ENCODE measurements at places on chromosomes 11 and 22.

DNA sequence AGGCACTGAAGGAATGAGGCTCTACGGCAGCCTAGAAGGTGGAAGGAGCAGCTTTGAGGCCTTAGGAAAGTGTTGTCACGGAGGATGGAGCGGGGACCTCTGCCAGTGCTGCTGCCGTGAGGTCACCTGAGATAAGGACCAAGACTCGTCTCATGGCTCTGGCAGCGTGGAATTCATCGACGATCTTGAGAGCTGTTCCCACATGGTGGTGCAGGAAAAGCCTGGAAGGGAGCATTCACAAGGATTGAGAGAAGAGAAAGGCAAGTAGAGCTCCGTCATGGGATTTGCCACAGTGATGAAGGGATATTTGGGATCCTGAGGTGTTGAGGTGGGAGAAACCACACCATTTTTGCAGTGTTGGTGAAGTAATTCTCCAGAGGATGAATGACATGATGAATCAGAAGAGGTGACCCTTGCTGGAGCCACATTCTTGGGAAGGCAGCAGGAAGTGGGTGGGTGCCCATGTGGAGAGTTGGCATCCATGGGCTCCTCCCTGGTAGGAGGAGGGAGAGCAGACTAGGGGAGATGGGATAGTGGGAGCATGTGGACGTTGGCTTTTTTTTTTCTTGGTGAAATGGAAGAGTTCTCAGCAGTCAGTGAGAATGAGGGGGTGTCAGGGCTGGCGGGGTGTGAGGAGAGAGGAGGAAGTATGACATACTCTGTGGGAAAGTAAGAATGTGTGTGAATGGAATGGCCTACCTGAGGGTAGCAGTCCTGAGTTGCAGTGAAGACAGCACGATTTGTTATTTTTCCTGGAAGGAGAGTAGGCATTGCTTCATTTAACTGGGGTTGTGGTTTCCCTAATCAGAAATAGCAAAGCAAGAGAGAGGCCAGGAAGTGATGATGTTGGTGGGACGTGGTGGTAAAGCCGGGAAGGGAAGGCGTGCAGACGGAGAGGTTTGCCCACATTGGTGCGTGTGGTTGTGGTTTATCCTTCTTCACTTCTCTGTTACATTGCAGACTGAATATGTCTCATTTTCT lies 11.1 kb downstream of the PPP6R3 start:
- peak; percentile 85 for DNase-seq

DNA sequence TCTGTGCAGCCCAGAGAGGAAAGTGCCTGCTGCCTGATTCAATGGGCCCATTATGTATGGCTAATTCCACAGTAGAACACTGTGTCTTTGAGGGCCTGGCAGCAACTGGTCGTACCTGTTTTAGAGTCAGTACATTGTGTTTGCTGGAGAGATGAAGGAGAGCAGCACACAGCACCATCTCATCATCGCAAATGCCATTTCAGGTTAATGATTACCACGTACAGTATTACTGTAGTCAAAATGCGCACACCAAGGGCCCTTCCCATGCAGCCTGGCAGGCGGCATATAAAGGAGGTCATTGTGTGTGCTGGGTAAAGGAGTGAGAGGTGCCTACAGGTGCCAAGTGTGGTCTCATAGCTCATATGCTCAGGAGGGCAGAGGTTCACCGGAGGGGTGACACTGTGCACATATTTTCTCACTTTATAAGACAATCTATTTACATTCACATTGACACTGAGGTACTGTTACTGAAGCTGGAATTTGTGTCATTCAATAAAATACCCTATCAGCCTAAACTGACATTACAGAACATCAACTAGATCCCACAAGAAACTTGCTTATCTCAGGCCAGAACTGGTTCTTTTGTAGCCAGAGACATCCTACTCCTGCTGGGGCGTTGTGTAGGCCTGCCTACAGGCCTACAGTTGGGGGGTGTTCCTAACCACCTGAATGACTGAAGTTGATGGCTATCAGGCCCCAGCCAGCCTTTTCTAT lies 90.4 kb downstream of the APIP start:
- no peak for DNase-seq

- no peak for DNase-seq
Observed at GRCh38 chr11:75268626-75269366, 28.2 kb downstream of the TPBGL start.

- peak; percentile 82 for DNase-seq
Observed at GRCh38 chr11:33779849-33780528, 5.7 kb upstream of the FBXO3 start.

DNA sequence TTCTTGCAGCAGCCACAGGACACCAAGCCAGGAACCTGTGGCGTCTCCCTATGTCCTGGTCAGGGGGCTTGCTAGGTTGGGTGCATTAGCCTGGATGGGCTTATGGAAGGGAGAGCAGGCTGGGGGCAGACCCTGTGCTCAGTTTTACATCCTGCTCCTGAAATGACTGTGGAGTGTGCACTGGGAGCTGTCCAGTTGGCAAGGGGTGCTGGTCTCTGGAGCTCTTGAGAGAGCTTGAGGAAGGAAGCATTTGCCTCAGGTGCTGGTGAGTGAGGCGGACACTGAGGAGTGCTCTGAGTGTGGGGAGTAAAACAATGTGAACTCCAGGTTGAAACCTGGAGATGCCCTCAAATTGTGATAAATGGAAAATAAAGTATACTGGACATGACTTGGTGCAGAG lies 3.4 kb downstream of the SCGB1D4 start:
- peak; percentile 33 for DNase-seq

GRCh38 chr22:20128902-20129746 lies 2.5 kb upstream of the ZDHHC8 start:
- DNase-seq, result peak; percentile 40

DNA sequence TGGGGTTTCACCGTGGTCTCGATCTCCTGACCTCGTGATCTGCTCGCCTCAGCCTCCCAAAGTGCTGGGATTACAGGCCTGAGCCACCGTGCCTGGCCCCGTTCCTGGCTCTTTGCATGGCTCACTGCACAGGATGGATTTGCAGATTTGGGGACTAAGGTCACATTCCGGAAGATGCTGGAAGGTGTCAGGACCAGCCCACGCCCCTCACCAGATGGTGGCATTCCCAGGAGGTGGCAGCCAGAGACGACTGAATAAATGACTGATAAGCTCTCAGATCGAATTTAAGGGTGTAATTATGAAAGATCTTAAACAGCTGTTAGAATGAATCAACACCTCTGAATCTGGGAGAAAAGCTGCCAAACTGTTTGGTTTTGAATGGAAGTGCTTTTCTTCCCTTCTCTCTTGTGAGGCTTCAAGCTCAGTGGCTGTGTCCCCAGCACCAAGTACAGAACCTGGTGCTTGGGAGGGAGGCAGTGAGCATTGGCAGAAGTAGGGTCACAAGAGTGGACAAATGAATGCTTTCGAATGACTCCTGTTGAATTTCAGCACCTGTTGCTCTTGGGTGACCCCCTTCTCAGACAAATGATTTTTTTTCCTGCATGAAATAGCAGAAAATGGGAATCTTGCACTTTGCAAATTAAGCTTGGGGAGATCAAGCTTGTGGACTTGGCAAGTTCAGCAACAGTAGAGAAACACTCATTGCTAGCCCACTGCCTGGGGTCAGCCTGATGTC lies 69.6 kb downstream of the KIAA1671 start:
- no peak for DNase-seq

GRCh38 chr22:32650553-32651345 lies 150.8 kb upstream of the TIMP3 start:
- DNase-seq, result no peak

- no peak for DNase-seq
Observed at GRCh38 chr11:16070573-16070972, 285.8 kb downstream of the SOX6 start.

Data from cardiac fibroblast (primary cell).